ENCODE measurements at places on chromosomes 6 and 20.
A peak's percentile ranks its signal among the peaks of the same experiment; 100 is the strongest.

- no peak for DNase-seq
Observed at GRCh38 chr6:53615633-53616449, 49.7 kb downstream of the KLHL31 start.

GRCh38 chr6:5132731-5133130 lies 47.6 kb downstream of the PPP1R3G start:
- DNase-seq, result no peak

DNA sequence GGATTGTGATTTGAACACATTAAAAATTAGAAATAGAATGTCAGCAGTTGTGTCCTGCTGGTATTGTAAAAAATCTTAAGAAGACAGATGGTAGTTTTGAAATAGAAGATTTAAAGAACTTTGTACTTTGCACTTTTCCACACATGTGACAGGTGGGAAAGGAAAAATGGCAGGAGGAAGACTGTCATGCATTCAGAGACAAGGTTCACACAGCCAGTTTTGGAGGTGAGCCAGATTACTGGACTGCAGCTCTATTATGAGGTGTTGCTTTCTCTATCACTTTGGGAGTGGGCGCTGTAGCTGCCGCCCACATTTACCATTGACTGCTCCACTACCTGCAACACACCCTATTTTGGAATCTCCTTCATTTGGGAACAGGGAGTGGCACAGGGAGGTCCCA lies 12.1 kb upstream of the NDUFAF4 start:
- no peak for DNase-seq

GRCh38 chr6:71498638-71499037 lies 210.0 kb downstream of the OGFRL1 start:
- no peak for DNase-seq

GRCh38 chr20:48214601-48215000 lies 429.3 kb upstream of the SULF2 start:
- DNase-seq, result no peak

DNA sequence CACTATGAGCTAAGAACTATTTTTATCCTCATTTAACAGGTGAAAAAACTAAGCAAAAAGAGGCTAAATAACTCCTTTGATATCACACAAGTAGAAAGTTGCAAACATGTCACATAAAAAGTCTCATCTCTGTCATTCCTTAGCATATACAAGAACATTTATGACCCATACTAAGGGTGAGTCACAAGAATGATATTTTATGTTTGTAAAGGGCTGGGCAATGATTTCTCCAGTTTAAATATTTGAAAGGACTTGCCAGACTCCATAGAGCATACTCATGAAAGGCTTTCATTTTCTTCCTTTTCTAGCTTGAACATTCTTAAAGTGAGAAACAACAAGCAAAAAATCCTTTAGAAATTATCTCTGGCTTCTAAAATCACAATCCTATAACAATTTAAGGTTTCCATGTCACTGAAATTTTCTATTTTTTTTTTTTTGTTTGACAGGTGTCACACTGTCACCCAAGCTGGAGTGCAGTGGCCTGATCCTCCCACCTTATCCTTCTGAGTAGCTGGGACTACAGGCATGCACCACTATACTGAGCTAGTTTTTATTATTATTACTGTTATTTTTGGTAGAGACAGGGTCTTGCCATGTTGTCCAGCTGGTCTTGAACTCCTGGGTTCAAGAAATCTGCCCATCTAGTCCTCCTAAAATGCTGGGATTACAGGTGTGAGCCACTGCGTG lies 338.0 kb upstream of the KHDRBS2 start:
- DNase-seq, result no peak

DNA sequence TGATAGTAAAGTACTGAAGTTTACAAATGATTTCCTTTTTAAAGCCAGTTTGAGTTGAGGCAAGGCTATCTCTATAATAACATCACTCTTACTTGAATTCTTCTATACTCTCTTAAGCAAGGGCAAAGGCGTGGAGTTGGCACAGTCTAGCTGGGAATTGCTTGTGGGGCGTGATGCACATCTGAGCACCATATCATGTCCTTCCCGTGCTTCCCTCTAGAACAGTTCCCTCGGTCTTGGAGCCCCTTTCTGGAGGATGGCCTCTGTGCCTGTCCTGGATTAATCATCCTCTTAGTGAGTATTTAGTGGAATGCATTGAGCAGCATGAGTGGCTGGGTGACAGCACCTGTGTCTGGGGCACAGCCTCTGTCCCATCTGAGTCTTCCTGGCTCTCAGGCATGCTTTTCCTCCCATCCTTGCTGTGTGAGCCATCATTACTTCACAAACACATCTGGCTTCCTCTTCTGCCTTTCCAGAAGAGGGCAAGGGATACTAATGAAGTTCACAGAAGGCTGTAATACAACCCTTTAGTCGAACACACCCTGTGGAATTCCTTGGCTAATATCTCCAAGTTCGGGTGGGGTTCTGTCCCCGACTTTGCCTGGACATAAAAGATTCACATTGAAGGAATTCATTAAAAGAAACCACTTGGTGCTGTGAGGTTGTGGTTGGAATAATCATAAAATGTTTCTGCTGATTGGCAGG lies 188.2 kb downstream of the FNDC1 start:
- no peak for DNase-seq

- no peak for DNase-seq
Observed at GRCh38 chr6:84082689-84083265, 49.2 kb downstream of the MRAP2 start.

GRCh38 chr20:17504066-17504897 lies 26.9 kb downstream of the BFSP1 start:
- no peak for DNase-seq

GRCh38 chr6:147922799-147923198 lies 414.3 kb downstream of the SAMD5 start:
- no peak for DNase-seq

DNA sequence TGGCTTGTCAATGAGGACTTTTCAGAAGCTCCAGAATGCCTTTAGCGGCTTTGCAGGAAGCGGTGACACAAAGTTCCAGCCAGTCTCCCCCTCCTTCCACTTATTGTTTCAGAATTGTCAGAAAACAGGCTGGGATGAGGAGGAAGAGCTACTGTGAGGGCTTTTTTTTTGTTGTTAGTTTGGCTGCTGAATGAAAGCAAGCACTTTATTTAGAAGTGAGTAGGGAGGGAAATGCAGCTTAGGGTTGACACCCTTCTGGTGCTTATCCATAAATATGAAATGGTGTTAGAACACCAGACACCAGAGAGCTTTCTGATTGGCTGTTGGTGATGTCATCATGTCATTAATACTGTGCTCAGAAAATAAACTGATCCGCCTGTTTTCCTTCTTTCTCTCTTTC lies 251.5 kb downstream of the SOX4 start:
- DNase-seq, result no peak

DNA sequence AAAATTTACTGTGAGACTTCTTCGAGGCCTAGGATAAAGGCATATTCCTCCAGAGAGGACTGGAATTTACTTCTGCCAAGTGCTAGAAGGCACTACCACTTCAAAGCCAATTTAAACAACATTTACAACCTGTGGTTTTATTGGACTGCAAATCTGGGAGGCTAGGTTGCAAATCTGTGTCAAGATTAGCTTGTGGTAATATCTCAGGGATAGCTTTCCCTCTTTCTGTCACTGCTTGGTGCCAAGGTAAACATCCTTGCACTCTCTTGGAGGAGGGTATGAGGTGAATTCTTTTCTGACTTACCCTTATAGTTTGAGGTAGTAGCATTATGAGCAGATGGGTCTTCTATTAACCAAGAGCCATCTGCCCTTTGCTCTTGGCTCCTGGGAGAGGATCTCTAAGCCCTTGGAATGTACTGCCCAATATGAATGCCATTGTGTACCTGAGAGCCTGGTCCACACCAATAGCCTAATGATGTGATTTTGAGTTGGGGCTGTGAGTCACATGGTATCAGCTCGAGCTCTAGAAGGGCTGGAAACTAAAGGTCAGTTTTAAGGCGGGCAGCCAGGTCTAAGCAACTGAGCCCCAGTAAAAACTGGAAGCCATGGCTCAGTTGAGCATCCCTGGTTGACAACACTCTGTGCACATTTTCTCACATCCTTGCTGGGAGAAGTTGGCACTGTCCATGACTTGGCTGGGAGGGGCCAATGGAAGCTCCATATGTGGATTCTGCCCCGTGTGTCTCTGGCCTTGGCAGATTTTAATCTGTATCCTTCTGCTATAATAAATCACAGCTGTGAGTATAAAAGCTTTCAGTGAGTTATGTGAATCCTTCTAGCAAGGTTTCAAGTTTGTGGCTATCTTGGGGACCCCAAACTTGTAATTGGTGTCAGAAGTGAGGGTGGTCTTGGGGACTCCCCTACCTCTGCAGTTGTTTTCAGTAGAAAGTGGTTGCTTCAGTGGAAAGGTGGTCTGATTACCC lies 188.1 kb downstream of the UBE3D start:
- no peak for DNase-seq

GRCh38 chr6:79670789-79671188 lies 39.7 kb downstream of the SH3BGRL2 start:
- DNase-seq, result no peak

GRCh38 chr20:17885544-17885943 lies 83.0 kb downstream of the SNX5 start:
- DNase-seq, result no peak

DNA sequence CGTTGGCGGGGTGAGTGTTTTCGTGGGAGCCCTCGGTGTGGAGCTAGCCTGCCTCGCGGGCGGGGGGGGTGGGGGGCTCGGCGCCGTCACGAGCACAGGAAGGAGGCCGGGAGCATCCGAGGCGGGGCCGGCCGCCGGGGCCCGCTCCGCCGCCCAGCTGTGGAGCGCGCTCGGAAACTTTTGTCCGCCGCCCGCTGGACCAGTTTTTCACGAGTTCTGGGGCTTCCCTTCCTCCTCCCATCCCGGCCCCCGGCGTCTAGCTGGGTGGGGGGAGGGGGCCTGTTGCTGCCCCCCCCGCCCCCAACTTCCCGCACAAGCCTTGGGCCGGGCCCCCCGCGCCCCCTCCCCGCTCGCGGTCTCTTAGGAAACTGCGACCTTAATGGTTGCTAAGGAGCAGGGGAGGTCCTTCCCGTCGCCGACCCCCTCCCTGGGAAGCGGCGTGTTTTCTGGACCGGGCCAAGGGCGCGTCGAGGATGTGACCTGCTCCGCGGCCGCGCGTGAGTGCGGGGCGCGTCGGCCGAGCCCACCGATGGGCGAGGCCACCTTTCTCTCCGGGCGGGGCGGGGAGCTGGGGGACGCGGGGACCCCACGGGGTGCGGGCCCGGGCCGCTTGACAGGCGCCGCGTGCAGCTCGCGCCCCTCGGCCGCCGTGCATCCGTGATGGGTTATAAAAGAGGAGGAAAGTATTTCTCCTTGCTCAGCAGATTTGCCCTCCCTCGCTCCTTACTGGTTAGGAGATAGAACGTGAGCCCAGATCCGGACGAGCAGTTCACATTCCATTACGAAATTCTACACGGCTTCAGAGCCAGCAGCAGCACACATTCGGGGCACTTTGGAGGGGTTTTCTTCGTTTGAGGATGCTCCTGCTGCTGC lies 1.4 kb downstream of the RREB1 start:
- DNase-seq, result no peak

- DNase-seq, result no peak
Observed at GRCh38 chr6:168937054-168937453, 316.6 kb downstream of the THBS2 start.

- DNase-seq, result no peak
Observed at GRCh38 chr6:139422105-139423036, 47.9 kb upstream of the CITED2 start.

- DNase-seq, result no peak
Observed at GRCh38 chr6:30829033-30829432, 55.3 kb upstream of the DDR1 start.

GRCh38 chr6:39062014-39062740 lies 13.6 kb downstream of the GLP1R start:
- DNase-seq, result no peak

DNA sequence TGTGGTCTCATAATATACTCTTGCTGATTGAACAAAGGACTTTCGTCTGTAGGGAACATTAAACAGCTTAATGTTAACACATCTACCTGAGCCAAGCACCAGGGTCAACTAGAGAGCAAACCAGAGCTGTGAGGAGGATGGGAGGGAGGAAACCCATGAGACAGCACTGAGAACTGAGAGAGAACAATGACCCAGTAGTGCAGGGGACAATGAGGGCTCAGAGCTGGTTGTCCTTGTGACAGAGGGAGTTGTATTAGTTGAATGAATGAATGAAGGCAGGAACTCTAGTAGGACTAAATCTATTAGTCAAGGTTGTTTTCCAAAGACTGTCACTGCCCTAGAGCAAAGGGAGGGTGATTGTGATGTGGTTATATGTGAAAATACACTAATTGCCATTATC lies 28.2 kb upstream of the GSTA4 start:
- DNase-seq, result no peak

GRCh38 chr6:13354331-13355042 lies 26.1 kb upstream of the TBC1D7 start:
- DNase-seq, result no peak

DNA sequence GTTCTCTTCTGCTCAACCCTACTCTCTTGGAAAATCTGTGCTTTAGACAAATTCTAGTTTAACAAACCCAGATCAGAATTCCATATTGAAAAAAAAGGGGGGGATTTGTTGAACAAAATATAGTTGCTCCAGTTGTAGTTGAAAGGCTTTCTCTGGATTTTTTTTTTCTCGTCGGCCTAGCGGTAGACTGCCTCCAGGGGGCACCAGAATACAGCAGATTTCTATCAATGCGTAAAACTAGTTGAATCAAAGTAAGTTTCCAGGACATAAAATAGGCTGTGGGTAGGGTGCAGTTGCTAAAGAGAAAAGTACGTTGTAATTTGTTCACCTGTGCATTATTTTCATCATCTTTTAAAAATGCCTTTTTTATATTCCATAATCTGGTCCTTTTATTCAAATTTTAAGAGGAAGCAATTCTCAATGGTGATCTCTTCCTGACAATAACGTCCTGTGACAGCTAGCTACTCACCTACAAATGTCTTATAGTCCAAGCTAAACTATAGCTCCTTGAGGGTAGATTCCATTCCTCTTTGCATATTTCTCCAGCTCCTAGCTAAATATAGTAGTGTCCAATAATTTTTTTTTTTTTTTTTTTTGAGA lies 105.4 kb downstream of the PERP start:
- peak; percentile 74 for DNase-seq

DNA sequence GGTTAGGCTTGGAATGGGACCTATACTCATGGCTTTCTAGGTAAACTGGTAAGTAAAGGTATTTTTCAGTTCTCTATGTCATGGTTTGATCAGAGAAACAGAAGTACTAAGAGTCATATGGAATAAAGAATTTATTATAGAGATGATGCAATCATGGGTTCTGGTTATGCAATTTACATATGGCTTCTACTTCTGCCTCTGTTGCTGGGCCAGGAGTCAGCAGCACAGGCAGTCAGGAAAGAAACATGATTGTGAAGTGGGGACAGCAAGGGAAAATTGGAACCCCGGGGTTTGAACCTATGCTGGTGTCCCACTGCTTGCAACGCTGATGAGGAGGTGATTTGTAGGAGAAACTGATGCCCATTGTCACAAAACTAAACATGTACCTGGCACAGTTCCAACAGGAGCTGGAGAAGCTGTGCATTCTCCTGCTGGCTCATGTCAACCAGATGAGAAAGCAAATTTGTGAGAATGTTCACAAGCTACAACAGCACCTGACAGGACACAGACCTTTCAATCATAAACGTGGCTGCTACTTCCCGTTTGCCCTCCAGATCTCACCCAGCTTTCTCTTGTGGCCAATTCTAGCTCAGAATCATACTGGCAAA lies 887.1 kb downstream of the TFAP2A start:
- DNase-seq, result no peak

All from mesothelial cell of epicardium (in vitro differentiated cells).